ENCODE measurements at places on chromosomes 6 and 20.
A peak's percentile ranks its signal among the peaks of the same experiment; 100 is the strongest.

DNA sequence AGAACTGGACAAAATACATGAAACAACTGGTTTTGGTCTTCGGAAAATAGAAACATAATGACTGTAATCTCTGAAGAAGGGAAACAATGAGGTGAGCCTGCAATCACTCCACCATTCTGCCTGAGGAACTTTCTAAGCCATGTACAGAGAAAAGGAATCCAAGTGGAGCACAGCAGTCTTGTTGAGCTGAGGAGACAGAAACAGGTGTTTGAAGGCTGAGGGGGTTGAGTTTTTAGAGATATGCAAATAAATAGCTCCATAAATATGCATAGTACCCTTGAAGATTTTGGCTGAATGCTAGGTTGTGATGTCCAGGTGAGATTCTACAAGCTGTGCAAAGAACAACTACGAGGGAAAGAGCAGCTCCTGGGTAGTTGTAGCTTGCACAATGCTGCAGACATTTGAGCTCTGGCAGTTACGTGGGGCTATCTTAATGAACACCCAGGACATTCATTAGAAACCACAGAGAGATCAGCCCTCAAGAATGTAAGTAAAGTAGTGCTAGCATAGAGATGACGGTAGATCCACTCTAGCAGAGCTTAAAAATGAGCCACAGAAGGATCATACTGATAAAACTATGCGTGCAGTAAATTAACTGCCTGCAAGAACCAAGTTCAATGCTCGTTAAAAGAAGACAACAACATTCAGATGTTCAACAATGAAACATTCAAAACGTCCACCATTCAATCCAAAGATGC, 24.3 kb downstream of the TUBB2B start:
- H3K4me1 ChIP-seq, result no peaks in the 10 kb centered on the region
- H3K27me3 ChIP-seq, result no peaks in the 10 kb centered on the region
- H3K27ac ChIP-seq, result no peak overlapping the region
- H3K4me3 ChIP-seq, result no peak overlapping the region
- H3K36me3 ChIP-seq, result no peaks in the 10 kb centered on the region
- no peak for DNase-seq

DNA sequence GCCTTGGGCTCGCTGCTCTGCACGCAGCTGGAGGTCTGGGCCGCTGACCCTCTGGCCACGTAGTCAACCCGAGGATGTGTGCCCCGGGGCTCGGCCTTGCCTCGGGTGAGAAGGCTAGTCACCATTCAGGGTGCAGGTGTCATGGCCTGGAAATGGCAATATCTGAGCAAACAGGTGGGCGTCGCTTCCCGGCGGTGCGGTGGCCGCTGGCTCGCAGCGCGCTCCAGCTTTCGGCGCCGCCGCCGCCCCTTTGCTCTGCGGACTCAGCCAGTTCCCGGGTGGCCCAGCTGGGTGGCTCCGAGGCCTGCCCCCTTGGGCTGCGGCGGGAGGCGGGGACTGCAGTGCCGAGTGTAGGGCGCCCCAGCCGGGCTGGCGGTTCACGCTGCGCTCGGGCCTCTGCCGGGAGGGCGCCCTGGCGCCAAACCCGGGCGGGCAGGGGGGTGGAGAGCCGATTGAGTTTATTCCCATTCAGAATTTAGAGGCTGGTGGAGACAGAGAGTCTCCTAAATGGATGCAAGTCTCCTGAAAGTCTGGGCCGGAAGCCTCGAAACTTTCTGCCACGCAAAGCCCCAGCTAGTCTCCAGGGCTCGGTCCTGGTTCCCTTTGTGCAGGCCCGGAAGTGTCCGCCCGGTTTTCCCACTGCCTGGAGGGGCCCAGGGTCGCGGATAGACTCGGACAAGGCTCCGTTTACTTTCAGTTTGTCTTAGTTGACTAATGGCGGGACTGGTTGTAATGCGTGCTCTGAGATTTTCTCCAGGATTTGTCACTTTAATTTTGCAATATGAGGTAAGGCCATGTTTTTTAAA, 11.3 kb upstream of the TFAP2A start:
- no peaks in the 10 kb centered on the region for H3K36me3 ChIP-seq
- H3K4me1 ChIP-seq, result peaks cover 18% of the 10 kb centered on the region
- H3K27ac ChIP-seq, result peak overlapping the region; percentile 17
- peaks cover 48% of the 10 kb centered on the region for H3K27me3 ChIP-seq

DNA sequence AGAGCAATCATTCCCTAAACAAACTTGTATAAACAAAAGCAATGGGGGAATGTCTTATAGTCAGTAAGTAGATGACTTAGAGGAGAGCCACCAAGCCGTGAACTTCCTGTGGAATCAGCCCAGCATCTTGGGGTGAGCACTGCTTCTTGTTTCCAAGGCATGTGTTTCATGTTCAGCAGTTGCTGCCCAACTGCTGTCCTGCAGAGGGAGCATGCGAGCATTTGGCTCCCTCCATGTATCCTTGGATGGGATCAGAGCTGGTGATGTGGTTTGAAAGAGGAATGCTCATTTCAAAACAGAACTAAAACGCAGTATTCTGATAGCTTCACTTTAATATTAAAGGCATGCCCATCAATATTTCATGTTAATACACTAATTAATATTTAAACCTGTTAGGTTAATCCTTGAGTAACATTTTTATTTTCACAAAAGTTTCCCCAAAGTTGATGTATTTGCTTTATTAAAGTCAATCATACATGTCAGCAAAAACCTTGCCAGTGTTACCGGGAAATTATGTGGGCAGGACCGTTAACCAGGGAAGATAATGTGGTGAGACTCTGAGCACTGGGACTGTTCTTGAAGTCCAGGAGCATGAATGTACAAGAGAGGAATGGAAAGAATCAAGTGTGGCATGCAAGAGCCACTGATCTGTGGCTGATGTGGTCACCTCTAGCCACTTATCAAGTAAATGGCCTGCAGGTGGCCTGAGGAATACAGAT, 172.1 kb upstream of the GGTLC1 start:
- H3K4me1 ChIP-seq, result no peaks in the 10 kb centered on the region
- H3K27ac ChIP-seq, result no peak overlapping the region
- no peaks in the 10 kb centered on the region for H3K27me3 ChIP-seq
- no peaks in the 10 kb centered on the region for H3K36me3 ChIP-seq
- H3K4me3 ChIP-seq, result no peak overlapping the region

DNA sequence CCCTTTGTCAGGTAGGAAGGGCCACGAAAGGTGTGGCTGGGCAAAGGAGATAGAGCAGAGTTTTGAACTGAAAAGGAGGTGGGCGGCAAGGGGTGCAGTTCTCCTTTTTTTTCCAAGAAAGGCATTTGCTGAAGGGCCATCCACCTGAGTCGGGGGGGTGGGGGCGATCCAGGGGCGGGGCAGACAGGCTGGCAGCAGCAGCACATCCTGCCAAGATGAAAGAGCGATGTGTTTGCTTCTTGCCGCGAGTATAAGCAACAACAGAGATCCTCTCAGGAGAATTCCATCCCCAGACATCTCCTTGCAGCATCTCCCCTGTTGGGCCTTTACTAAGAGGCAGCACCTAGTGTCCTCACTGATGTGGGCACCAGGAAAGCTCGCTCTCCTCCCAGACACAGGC, 516.5 kb downstream of the CD83 start:
- no peak overlapping the region for H3K27ac ChIP-seq
- peaks cover 8% of the 10 kb centered on the region for H3K4me1 ChIP-seq
- no peaks in the 10 kb centered on the region for H3K36me3 ChIP-seq
- no peak overlapping the region for H3K4me3 ChIP-seq

GRCh38 chr6:163226181-163226835, 188.2 kb upstream of the QKI start:
- no peak overlapping the region for H3K27ac ChIP-seq
- H3K4me3 ChIP-seq, result no peak overlapping the region
- H3K4me1 ChIP-seq, result no peaks in the 10 kb centered on the region
- H3K27me3 ChIP-seq, result no peaks in the 10 kb centered on the region
- H3K36me3 ChIP-seq, result no peaks in the 10 kb centered on the region

- H3K4me1 ChIP-seq, result no peaks in the 10 kb centered on the region
- H3K27ac ChIP-seq, result no peak overlapping the region
- no peak overlapping the region for H3K4me3 ChIP-seq
- H3K36me3 ChIP-seq, result no peaks in the 10 kb centered on the region
- H3K27me3 ChIP-seq, result no peaks in the 10 kb centered on the region
Measured at GRCh38 chr6:158353883-158354877, 41.9 kb downstream of the TULP4 start.

- no peak overlapping the region for H3K4me3 ChIP-seq
- no peaks in the 10 kb centered on the region for H3K36me3 ChIP-seq
- H3K4me1 ChIP-seq, result no peaks in the 10 kb centered on the region
- H3K27me3 ChIP-seq, result no peaks in the 10 kb centered on the region
Measured at GRCh38 chr6:121497970-121498375, 62.5 kb downstream of the GJA1 start.

DNA sequence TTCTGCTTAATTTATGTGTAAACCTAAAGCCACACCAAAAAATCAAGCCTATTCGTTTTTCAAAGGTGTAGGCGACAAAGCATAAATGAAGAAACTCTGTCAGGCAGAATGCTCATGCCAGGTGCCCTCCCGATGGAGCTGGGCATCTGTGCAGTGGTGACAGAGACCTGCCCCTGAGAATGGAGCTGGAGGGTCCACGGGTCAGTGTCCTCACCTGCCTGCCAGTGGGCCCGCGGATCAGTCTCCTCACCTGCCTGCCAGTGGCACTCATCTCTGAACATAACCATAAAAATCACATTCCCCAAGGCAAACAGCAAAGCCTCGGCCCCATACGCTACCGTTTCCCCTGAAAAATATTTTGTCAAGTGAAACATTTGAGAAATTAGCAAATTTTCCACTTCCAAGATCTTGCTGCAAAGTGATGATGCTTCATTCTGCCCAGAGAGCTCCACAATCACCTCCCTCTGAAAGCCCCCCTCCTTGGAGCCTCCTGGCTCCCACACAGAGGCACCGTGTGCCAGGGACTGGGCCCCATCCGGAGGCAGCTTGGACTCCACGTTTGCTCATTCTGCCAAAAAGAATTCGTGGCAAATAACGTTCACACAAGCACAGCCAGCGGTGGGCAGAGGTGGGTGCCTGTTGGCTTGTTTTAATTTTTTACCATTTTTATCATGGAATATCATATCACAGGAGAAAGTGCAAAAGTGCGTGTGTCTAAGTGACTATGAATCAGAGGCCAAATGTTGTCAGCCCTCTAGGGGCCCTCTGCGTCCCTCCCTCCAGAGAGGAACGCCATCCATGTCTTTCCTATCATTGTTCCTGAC, 88.8 kb downstream of the YTHDF1 start:
- H3K4me3 ChIP-seq, result no peak overlapping the region
- H3K4me1 ChIP-seq, result no peaks in the 10 kb centered on the region
- DNase-seq, result peak; percentile 35
- H3K36me3 ChIP-seq, result no peaks in the 10 kb centered on the region

DNA sequence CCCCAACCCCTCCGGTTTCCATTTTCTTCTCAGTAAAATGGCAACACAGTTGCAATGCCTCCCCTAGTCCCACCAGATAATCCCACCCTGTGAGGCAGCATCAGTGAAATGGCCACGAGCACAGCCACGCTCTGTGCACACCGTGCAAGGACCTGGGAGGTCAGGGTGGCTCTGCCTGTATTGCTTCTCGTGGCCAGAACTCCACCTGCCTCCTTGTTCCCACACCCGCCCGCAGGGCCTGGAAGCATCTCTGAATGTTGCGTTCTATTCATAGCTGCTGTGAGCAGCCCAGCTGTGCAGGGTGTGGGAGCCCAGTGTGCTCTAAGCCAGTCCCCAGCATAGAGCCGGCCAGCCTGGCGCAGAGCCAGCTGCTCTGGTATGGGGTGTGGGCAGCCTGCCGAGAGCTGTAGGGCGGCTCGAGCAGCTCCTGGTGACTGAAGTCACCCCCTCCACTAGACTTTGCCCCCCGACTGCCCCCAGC, 161.1 kb downstream of the DLL1 start:
- H3K4me3 ChIP-seq, result no peak overlapping the region
- no peaks in the 10 kb centered on the region for H3K36me3 ChIP-seq
- peak; percentile 81 for DNase-seq
- no peaks in the 10 kb centered on the region for H3K27me3 ChIP-seq

- H3K4me3 ChIP-seq, result no peak overlapping the region
- H3K36me3 ChIP-seq, result no peaks in the 10 kb centered on the region
- H3K4me1 ChIP-seq, result no peaks in the 10 kb centered on the region
- DNase-seq, result no peak
- H3K27me3 ChIP-seq, result no peaks in the 10 kb centered on the region
Measured at GRCh38 chr20:45459606-45460005, 9.9 kb upstream of the WFDC2 start.

- no peak for DNase-seq
- H3K4me3 ChIP-seq, result no peak overlapping the region
- H3K4me1 ChIP-seq, result no peaks in the 10 kb centered on the region
Measured at GRCh38 chr6:44932651-44933091, 395.5 kb upstream of the RUNX2 start.

DNA sequence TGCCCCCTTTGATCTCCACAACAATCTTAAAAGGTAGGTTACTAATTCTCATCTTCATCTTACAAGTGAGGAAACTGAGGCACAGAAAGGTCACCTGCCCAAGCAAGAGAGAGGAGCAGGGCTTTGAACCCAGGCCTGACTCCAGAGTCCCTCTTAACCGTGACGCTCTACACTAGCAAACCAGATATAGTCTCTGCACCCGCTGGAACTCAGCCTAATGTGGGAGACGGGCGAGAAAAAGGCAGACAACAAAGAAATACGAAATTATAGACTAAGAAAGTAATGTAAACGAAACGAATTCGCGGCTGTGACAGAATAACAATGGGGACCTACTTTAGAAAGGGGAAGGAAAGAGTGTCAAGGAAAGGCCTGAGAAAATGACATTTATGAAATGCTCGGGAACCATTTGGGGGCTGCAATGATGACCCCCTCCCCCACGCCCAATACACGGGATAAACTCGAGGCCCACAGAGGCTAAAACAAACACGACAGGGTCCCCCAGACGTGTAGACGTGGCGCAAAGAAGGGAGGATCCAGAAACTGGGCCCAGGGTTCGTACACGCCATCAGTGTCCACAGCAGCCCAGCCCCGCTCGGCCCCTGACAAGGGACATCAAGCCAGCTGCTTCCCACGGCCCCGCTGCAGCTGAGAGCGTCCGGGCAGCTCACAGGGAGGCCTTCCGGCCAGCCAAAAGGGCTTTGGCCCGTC, 637 bp downstream of the TRPC4AP start:
- no peak for DNase-seq
- no peaks in the 10 kb centered on the region for H3K36me3 ChIP-seq
- H3K4me3 ChIP-seq, result peak overlapping the region; percentile 94
- no peaks in the 10 kb centered on the region for H3K27me3 ChIP-seq
- H3K4me1 ChIP-seq, result peaks cover 37% of the 10 kb centered on the region

DNA sequence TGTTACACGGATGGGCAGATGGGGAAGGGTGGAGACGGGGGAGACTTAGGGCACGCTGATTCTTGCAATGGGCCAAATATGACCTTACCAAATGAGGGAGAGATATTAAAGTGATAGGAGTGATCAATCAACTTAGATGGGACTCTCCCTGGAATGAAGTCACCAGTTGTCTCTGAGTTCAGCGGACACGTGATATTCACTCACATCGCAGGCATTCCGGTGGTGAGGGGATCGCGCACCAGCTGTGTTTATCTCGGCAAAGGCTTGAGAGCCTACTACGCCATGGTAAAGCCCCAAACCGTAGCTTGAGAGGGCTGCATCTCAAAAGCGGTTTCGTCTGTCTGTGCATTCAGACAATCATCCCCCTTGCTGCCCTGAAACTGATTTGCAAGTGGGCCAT, 5.5 kb downstream of the BMP7 start:
- no peak overlapping the region for H3K27ac ChIP-seq
- no peaks in the 10 kb centered on the region for H3K36me3 ChIP-seq
- peaks cover 59% of the 10 kb centered on the region for H3K27me3 ChIP-seq
- no peak overlapping the region for H3K4me3 ChIP-seq

GRCh38 chr6:70738028-70738427, 70.3 kb downstream of the SMAP1 start:
- DNase-seq, result no peak
- no peak overlapping the region for H3K27ac ChIP-seq

GRCh38 chr6:26327450-26328264, 37.3 kb upstream of the BTN3A2 start:
- H3K27me3 ChIP-seq, result peaks cover 61% of the 10 kb centered on the region
- peaks cover 3% of the 10 kb centered on the region for H3K4me1 ChIP-seq
- DNase-seq, result no peak
- H3K36me3 ChIP-seq, result no peaks in the 10 kb centered on the region
- no peak overlapping the region for H3K27ac ChIP-seq
- H3K4me3 ChIP-seq, result no peak overlapping the region

Data from upper lobe of right lung (tissue), 1 donor.